Hematopoietic multipotent progenitor cell treated with erythropoietin and hydrocortisone succinate and interleukin-3 and kit ligand, for 15 days (in vitro differentiated cells): ENCODE measurements at places on chromosomes 16 and 17.

GRCh38 chr16:23899869-23900268, 64.1 kb downstream of the PRKCB start:
- DNase-seq, result no peak

DNA sequence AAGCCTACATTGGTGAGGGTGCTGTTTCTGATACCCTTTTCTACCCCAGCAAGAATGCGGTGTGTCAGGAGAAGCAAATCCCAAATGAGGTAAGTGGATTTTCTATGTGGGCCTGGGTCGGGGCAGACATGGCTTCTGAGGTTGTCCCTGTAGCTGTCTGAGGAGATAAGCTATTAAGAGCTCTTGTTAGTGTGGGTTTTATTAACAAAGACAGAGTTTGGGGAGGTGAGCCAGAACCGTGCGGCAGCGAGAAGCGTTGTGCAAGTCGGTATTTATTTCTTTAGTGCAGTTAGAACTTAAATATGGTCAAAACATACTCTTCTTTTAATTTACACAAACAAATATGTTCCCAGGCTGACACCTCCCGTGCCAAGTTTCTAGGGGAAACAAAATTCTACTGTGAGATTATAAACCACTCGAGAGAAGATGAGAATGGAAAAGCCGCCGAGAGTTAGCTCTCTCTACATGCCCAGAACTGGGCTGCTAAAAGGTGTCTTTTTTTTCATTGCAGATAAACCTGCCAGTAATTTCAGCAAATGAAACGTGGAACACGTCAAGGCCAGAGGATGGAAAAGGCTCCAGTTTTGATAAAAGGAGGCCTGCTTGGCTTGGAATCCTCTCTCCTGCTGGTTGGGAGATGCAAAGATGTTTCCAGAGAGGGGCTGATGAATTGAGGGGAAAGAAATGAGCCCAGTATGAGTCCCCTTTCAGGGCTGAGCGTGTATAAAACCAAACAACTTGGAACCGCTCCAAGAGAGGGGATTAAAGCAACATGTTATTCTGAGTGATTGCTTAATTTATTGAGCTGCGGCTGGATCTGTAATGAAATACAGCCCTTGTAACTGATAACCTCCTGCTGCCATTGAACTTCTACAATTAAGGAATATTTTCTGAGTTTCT, 254.6 kb downstream of the MRTFB start:
- no peak for DNase-seq

- DNase-seq, result no peak
These were observed 909 bp upstream of the RSL1D1 start for GRCh38 chr16:11852092-11852809.

- DNase-seq, result no peak
These were observed 547 bp downstream of the VMP1 start for GRCh38 chr17:59707971-59708430.

GRCh38 chr16:76696876-76697275, 419.7 kb downstream of the CNTNAP4 start:
- DNase-seq, result no peak

- DNase-seq, result no peak
These were observed 16.2 kb upstream of the KIFC3 start for GRCh38 chr16:57818377-57819064.

DNA sequence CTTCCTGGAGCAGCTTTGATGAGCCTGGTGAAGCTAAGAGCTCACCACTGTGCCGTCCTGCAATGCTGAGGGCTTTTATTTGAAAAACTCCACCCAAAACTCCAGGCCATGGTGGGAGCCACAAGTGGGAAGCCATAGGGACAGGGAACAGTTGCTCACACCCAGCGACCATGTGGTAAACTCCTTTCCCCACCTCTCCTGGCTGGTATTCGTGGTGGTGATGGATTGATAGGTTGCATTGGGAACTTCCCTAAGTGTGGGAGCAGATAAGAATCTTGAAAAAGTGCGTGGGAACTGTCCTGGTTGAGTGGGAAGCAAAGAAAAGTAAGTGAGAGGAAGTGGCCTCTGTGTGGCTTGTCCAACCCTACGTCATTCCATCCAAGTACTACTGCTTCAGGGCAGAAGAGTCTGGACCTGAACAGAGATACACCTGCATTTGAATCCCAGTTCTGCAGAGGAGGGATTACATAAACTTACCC, at the start of gene CCL1:
Gene CCL1, minus strand, starts transcription at position 51 of the 479 bp plus-strand sequence. CDS start 72 bp downstream, outside the sequence.
- no peak for DNase-seq

DNA sequence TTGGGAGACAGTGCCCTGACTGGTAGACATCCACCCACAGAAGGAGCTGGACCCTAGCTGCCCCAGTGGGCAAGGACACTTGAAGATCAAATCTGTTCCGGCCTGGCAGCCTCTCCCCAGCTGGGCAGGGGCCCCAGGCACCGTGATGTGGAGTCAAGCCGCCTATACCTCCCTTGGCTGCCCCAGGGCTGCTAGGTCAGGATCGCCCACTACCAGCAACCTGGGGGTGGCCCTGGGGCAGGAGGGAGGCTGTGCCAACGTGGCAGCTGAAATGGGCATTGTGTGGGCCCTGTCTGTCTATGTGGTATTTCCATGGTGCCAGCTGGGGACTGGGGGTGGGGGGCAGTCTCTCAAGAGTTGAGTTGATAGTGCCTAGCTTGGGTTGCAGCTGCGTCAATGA, 941 bp downstream of the PDK2 start:
- DNase-seq, result no peak
